ENCODE measurements at places on chromosomes 2 and 18.
A peak's percentile ranks its signal among the peaks of the same experiment; 100 is the strongest.

- no peak for DNase-seq
Observed at GRCh38 chr2:9168821-9169221, 37.8 kb upstream of the ASAP2 start.

GRCh38 chr2:65231121-65231520 is 3.5 kb downstream of the ACTR2 start:
- no peak for DNase-seq

- DNase-seq = no peak
Observed at GRCh38 chr2:172993139-172993538, 82.5 kb upstream of the MAP3K20 start.

DNA sequence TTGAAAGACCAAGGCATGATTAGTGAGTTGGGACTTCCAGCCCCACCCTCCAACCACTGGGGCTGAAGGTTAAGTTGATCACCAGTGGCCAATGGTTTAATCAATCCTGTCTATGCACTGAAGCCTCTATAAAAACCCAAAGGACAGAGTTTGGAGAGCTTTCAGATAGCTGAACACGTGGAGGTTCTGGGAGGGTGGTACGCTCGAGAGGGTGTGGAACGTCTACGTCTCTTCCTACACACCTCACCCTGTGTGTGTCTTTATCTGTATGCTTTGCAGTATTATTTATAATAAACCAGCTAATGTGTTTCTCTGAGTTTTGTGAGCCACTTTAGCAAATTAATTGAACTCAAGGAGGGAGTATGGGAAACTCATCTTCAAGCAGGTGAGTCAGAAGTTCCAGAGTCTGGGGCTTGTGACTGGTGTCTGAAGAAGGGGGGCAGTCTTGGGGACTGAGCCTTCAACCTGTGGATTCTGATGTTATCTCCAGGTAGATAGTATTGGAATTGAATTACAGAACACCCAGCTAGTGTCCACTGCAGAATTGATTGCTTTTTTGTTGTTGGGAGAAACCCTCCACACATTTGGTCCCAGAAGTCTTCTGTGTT is 20.3 kb downstream of the ACTR3 start:
- DNase-seq = no peak

DNA sequence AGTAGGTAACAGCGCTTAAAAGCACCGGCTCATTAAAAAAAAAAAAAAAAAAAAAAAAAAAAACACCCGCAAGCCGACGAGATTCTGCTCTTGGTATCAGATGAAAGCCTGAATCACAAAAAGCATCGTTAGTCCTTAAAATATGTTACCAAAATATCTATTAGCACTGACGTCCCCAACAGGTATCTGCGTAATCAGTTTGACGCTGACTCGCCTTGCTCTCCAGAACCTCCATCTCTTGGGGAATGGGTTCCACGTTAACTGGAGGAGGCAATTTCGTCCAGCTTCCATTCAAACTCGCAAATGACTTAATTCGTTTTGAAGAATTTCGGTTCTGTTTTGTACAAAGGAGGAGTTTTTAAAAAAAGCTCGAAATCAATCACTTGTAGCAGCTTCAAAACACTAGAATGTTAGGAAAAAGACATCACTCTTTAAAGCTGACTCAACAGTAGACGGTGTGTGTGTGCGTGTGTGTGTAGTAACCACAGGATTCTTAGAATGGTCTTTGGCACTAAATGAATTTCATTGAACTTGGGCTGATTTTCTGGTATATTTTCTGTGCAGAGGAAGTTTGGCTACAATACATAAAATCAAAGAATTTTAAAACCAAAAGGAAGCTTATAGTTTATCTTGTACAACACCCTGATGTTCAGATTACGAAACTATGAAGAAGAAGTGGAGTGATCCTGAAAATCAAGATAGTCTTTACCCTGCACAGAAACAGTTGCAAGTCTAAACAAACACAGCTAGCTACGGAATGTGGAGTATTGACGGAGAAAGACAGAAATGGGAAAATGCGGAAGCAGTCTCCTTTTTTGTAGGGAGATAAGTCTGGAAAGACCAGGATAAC is 1.1 kb upstream of the PGAP1 start:
- peak; percentile 73 for DNase-seq

GRCh38 chr2:203599509-203599908 is 64.4 kb upstream of the RAPH1 start:
- DNase-seq = no peak

DNA sequence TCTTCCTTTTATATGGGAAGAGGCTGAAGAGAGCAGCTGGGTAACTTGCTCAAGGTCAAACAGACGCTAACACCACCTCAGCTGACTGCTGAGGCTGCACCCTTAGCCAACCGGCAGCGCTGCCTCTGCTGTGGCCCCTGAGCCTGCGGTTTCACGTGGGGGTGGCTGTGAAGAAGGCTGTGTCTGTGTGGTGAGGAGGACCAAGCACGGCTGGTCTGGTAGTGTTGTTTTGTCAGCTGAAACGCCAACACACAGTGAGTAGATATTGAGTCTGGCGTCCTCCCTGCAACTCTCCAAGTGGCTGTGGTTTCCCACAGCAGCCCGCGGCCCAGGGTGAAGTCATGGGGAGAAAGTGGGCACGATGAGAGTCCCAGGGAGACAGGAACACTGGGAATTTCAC is 69.6 kb downstream of the THNSL2 start:
- no peak for DNase-seq

- DNase-seq = no peak
Observed at GRCh38 chr2:121925466-121925865, 170.0 kb downstream of the TSN start.

GRCh38 chr18:59921384-59921891 is 21.6 kb downstream of the PMAIP1 start:
- no peak for DNase-seq

DNA sequence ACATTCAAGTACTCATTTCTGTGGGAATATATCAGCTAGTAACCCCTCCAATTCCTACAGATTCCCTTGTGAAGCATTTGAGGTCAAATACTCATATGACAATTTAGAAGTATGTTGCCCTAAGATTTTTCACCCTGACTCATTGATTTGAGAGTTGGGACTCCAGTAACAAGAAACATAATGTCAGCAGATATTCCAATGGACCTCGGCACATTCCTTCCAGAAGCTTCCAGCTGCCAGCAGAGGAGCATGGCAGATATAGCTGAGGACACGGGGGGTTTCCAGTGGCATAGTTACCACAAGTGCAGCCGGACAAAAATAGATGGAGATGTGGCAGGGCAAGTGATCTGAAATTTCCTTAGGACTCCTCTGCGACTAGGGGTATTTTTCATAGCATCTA is 101.9 kb upstream of the ARHGAP28 start:
- DNase-seq = no peak

DNA sequence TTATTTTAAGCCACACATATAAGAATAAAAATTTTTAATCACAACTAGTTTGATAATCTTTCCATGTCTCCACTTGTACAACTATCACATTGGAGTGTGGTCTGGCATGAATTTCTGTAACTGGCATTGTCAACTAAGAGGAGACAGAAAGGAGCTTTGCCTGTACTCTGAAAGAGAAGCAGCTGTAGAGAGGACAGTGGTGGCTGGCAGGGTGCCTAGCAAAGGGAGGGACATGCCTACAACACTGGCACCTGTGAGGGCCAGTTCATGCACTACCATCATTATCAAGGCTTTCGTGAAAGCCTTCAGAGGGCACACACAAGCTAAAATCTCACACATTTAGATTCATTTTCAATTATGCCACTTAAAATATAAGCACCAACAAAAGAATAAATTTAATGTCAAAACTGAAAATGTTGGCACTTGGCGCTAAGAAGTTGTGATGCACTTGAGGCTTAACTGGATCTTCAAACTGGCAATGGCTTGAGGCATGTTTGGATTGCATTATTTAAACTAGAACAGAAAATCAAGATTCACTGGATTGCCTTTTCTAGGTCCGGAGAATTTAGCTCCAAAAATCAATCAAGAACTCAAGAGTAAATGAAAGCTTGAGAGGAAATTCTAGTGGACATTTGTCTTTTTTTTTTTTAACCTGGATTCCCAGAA is 238.6 kb downstream of the ZNF385B start:
- DNase-seq = no peak

DNA sequence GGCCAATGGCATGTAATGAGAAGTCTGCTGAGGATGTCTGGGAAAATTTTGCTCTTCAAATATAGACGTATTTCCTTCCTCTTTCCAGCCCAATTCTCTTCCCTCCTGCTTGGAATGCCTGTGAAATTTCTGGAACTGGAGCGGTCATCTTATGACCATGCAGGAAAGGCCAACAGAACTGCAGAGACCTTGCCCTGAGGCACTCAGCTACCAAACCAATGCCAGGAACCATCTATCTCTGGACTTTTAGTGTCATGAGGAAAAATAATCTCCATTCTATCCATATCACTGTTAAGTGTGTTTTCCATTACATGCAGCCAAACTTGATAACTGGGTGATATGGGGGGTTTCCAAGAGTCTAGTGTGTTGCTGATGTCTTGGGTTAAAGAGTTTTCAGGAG is 363.7 kb downstream of the SLC4A3 start:
- no peak for DNase-seq

GRCh38 chr2:172207911-172208310 is 105.2 kb upstream of the DLX2 start:
- no peak for DNase-seq

GRCh38 chr2:190311893-190312634 is 7.6 kb downstream of the HIBCH start:
- DNase-seq = no peak

DNA sequence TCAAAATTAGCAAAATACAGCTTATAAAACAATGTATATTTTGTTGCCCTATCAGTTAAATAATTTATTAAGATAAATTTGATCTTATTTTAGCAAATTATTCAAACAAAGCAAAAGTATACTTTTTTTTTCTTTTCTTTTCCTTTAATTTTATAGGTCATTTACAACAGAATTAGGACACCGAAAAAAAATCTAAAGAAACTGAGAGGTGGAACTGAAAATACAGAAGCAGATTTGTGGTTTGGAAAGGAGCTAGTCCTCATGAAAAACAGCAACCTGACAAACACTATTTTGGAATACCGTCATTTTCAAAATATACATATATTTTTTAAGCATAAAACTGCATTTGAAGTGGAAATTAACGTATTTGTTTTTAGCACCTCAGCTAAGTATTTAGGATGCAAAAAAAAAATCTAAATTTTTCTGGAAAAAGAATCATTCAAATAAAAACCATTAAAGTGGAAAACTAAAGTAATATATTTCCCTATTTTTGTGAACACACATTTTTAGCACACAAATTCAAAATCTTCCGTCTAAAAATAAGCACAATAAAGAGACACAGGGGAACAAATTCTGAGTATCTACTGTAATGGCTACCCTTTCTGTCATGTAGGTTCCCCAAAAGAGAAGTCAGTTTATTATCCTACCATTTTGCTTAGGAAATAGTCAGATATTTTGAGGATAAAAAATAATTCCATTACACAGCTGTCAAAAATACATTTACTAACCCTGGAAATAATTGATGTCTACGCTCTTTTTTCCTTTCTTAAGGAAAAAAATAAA is 2.7 kb downstream of the CCDC88A start:
- DNase-seq = no peak

DNA sequence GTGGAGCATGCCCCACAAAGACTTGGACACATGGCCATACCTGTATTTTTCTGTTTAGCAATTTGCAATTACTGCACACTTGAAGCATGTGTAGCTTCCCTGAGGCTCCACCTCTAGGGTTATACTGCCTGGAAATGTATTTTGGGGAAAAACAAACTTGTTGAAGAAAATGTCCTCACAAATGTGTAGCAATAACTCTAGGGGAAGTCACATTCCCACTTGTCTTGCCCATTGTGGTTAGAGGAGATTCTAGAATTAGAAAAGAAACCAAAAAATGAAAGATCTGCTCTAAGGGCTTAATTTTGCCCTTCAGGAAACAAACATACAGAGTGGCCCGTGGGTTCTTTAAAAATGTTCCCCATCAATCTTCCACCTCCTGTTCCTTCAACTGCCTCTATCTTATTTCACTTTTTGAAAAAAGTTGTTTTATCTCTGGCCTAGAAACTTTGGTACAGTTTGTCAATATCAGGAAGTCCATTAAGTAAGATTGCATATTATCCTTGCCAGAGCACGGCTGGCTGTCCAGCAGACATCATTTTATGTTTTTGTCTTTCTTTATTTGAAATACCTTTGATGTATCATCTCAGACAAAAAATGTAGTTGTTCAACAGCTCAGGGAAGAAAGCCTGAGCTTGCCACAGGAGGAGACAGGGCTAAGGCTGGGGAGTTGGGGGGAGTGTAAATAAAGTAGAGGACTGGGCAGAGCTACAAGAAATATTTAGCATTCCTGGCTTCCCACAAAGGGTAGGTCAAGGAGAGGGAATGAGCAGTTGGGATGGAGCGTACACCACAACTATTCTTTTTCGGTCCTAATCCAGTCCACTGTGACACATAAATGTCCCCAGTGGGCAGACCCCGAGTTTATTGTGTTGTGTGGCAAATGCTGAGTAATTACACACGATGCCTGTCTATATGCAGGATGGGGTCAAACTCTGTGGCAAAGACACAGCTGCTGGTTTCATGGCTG is 96.8 kb upstream of the CDC42EP3 start:
- no peak for DNase-seq

- no peak for DNase-seq
Observed at GRCh38 chr2:11945139-11946126, 199.0 kb downstream of the LPIN1 start.

DNA sequence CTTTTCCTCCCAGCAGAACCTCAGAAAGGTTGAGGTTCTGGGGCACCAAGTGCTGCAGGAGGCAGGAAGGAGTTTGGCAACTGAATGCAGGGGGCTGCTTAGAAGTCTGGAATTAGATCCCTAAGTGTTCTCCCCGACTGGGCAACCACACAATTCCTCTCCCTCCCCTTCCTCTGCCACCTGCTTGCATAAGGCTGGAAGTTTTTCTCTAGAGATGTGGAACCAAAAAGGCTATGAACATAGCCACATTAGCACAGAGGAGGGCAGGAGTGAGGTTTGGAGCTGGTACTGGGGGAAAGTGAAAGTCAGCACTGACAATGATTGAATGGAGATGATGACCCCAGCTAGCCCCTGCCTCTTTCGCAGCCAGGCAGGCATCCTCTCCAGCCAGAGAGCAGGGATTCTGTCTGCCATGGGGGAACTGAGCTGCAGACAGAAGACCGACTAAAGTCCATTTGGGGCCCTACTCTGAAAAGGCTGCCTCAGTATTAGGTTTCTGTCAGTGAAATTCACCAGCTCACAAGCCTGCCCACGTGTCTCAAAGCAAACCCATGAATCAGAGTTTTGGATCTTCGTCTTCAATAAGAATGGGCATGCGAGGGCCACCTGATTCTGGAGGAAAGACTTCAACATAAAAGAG is 87.9 kb upstream of the ITGA6 start:
- peak; percentile 86 for DNase-seq

- DNase-seq = no peak
Observed at GRCh38 chr18:51038110-51038509, 8.1 kb downstream of the SMAD4 start.

All from lung microvascular endothelial cell (primary cell).